ENCODE measurements at places on chromosomes 5 and 9.

- DNase-seq: no peak
These were observed 50.1 kb downstream of the SLC6A3 start for GRCh38 chr5:1394881-1395860.

- no peak for DNase-seq
These were observed 27.2 kb downstream of the RECK start for GRCh38 chr9:36063804-36064447.

- no peak for DNase-seq
These were observed 35.6 kb downstream of the NNT start for GRCh38 chr5:43638546-43638945.

DNA sequence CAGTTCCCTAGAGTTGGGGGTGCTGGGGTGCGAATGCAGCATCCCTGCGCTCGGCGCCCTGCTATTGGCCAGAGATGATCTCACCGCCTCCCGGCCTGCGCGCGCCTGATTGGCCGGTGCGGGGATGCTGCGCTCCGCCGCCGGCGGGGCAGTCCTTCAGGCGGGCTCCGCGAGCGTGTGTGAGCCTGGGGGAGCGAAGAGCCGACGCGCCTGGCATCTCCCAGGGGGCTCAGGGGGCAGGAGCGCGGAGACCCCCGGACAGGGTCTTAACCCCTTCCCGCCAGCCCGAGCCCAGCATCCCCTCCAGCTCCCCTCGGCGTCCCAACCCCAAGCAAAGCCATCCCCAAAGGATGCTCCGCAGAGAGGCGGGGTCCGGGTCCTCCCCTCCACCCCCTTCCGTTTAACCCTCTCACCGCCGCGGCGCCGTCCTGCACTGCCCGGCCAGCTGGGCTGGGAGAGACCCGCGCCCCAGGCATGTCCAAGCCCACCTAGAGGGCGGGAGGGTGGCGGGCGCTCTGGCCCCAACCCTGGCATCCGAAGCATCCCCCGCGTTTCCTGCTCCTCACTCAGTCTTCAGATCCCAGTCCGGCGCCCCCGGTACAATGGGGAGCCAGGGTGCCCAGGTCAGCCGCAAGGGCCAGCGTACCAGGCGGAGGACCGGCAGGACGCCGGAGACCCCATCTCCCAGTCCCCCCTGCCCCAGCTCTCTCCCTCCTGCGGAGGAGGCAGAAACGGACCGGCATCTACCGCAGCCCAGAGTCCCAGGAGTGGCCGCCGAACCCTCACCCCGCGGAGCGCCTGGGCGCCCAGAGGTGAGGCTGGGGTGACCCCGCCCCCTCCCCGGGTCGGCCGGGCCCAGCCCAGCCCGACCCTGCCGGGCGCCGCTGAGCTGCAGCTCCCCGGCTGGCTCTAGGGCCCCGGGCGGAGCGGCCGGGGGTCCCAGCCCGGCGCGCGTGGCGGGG lies 19.3 kb upstream of the TOR2A start:
- DNase-seq: no peak

DNA sequence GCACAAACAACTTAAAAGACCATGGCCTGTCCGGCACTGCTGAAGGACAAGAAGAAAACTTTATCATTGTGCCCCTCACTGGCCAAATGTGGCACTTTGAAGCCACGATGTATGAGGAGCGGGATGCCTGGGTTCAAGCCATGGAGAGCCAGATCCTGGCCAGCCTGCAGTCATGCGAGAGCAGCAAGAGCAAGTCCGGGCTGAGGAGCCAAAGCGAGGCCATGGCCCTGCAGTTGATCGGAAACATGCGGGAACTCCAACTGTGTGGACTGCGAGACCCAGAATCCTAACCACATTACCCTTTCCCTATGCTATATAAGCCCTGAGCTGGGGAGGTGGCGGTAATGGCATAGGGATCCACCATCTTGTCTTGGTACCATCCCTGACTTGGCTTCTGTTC lies 497.9 kb downstream of the ANXA1 start:
- no peak for DNase-seq

DNA sequence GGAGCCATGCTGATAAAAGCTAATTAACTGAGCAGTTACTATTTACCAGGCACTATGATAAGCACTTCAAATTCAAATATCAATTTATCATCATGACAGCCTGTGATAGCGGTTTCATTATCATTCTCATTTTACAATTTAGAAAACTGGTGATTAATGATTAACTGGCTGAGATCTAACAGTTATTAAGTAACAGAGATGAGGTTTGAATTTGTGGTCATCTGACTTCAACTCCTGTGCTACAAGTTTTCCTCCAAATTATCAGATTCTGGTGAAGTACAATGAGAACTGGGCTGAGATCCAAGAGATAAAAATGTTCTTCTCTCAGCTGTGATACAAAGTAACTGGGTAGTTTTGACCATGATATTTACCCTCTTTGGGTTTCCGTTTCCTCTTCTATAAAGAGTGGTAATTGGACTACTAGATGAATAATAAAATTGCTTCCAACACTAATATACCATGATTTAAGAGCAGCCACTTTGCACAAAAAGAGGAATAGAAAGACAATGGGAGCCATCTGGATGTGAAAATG lies 74.5 kb upstream of the CCNG1 start:
- DNase-seq: no peak

- DNase-seq: peak; percentile 20
These were observed 51.0 kb upstream of the FYB1 start for GRCh38 chr5:39270225-39270848.

- DNase-seq: no peak
These were observed 203.0 kb upstream of the TUT7 start for GRCh38 chr9:86557063-86557766.

GRCh38 chr9:971901-972500 lies 4.5 kb upstream of the DMRT3 start:
- no peak for DNase-seq

GRCh38 chr5:57416278-57416994 lies 66.2 kb downstream of the ACTBL2 start:
- no peak for DNase-seq

GRCh38 chr5:55278778-55279177 lies 28.7 kb downstream of the DHX29 start:
- DNase-seq: no peak

GRCh38 chr5:74521401-74521800 lies 119.1 kb downstream of the ENC1 start:
- no peak for DNase-seq

- DNase-seq: peak; percentile 15
These were observed 64.4 kb downstream of the FAM114A2 start for GRCh38 chr5:153974131-153974812.

- no peak for DNase-seq
These were observed 37.2 kb upstream of the SMIM32 start for GRCh38 chr5:136230176-136230575.

GRCh38 chr5:179533907-179534306 lies 16.4 kb upstream of the RUFY1 start:
- DNase-seq: no peak

DNA sequence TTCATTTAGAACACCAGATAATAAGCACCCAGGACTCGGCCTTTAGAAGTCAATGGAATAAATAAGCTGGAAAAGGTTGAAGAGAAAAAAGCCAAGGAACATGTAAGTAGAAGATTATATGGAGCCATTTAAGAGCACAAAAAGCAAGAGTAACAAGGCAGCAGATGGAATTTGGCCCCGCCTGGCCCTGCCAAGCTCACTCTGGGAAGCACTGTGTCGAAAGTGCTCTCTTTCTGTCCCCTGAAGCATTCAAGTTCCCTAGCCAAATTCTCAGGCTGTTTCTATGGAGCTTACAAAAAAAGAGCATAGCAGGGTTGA lies 73.0 kb upstream of the GPR151 start:
- no peak for DNase-seq

GRCh38 chr9:133818444-133818843 lies 80.3 kb upstream of the SARDH start:
- DNase-seq: no peak

GRCh38 chr5:141903261-141903660 lies 20.4 kb upstream of the DELE1 start:
- no peak for DNase-seq

DNA sequence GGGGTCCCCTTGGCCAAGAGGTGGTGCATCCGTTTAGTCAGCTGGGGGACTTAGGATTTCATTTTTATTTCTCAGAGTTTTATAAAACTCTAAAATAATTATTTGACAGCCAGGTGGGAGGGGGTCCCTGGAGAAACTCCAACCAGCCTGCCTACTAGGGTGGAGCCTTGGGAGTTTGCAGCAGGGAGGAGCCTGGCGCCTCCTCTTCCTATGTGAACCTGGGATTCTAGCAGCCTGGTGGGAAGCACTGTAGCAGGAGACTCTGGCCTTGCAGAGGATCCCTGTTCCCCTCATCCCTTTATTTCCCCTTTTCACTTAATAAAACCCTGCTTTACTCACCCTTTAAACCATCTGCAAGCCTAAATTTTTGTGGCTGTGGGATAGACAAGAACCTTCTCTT lies 50.8 kb downstream of the FXN start:
- no peak for DNase-seq

DNA sequence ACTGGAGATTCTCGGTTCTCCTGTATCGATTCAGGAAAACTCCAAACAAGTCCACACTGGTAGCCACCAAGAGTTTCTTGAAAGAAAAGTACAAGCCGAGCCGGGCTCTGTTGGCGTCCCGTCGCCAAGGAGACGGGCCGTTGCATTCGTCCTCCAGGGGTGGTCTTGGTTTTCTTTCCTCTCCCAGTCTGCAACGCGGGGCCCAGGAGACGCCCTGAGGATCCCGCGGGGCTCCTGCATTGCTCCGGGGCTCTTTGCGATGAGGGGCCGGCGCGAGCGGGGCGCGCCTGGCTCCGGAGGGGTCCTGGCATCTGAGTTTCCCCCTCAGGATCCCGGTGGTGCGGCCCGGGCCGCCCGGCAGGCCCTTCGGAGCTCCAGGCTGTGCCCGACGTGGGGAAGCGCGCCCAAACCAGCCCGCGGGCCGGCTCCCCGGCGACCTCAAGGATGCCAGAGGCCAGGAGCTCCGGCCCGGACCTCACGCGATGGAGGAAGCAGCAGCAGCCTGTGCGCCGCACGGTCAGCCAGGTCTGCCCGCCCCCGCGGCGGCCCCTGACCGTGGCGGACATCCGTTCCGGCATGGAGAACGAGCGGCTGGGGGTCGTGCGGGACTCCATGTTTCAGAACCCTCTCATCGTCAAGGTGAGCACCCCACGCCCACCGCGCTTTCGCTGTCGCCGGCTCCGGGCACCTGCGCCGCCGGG lies at the start of gene CFAP77:
Gene CFAP77 (plus strand): TSS at position 384 of the 701 bp plus-strand sequence. CDS start 61 bp downstream, at position 445.
- no peak for DNase-seq

GRCh38 chr9:20508242-20508641 lies 114.1 kb downstream of the MLLT3 start:
- no peak for DNase-seq

GRCh38 chr5:64166201-64166959 lies 737 bp downstream of the RNF180 start:
- no peak for DNase-seq

DNA sequence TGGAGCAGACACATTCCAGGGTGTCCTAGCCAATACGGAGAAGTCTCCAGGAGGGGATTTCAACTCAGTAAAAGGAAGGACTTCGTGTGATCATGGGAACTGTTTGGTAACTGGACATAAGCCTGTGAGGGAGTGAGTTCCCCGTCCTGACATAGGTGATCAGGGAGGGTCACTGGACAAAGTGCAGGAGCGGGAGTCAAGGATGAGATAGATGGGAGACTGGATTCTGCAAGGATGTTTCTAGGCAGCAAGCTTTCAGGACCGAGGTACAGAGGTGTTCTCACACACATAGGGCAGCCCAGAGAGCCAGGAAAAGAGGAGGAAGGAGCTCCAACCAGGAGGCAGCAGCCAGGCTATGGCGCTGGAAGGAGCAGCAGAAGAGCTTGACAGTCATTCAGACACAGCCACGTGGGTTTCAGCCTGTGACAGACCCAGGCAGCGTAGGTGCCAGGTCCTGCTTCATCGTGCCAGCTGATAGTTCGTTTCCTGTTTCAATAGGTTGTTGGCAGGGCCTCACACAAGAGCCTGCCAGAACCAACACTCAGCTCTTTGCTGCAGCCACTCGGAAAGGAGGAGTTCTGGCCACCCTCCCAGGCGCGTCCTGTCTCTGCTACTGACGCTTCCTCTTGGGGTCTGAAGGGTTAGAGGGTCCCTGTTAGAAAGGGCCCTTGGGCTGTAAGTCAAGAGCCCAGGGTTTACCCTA lies 84.1 kb downstream of the AMBP start:
- no peak for DNase-seq

DNA sequence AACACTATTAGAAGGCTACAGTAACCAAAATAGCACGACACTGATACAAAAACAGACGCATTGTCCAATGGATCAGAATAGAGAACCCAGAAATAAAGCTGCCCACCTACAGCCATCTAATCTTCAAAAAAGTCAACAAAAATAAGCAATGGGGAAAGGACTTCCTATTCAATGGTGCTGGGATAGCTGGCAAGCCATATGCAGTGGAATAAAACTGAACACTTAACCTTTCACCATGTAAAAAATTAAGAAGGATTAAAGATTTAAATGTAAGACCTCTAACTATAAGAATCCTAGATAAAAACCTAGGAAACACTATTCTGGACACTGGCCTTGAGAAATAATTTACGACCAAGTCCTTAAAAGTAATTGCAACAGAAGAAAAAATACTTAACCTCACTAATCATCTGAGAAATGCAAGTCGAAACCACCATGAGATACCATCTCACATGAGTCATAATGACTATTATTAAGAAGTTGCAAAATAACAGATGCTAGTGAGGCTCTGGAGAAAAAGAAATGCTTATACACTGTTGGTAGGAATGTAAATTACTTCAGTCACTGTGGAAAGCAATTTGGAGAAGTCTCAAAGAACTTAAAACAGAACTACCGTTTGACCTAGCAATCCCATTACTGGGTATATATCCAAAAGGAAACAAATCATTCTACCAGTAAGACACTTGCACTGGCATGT lies 203.3 kb upstream of the CDH9 start:
- no peak for DNase-seq

- DNase-seq: no peak
These were observed 8.8 kb downstream of the C9orf50 start for GRCh38 chr9:129612123-129612522.

GRCh38 chr9:38386319-38386895 lies 6.1 kb upstream of the ALDH1B1 start:
- DNase-seq: no peak

DNA sequence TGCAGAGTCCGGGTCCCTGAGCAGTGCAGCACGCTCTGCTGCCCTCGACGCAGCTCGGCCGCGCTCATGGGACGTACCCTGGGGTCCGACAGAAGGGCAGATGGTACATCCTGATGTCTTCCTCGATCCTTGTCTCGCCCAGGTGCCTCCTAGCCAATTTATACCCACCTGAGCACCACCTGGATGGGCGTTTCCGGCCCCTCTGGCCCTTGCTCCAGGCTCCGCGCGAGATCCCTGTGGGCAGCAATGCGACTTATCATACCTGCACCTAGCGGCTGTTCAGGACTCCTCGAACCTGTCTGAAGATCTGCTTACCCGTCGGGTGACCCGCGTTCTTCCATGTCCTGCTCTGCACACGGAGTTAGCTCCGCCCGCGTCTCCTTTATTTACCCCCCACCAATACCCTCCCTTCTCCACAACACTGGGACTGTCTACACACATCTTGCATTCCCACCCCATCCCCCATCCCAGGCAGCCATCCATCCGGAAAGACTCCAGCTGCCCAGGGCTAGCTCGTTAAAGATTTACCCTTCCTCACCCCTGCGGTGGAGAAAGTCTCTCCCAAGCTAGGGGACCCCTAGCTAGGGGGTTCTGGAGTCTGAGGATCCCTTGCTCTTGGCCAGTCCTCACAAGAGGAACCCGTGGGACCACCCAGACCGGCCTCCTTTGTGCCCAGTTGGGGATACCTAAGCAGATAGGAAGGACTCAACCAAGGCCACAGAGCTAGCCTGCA lies at the start of gene KIF12:
Gene KIF12 (minus strand): TSS at position 357 of the 733 bp plus-strand sequence. CDS start 16 bp downstream, at position 341.
- DNase-seq: no peak

Data from effector memory CD8-positive, alpha-beta T cell (primary cell).